Activated CD8-positive, alpha-beta memory T cell treated with anti-CD3 and anti-CD28 coated beads for 1 hour (primary cell): ENCODE measurements at places on chromosomes 16 and 17.

DNA sequence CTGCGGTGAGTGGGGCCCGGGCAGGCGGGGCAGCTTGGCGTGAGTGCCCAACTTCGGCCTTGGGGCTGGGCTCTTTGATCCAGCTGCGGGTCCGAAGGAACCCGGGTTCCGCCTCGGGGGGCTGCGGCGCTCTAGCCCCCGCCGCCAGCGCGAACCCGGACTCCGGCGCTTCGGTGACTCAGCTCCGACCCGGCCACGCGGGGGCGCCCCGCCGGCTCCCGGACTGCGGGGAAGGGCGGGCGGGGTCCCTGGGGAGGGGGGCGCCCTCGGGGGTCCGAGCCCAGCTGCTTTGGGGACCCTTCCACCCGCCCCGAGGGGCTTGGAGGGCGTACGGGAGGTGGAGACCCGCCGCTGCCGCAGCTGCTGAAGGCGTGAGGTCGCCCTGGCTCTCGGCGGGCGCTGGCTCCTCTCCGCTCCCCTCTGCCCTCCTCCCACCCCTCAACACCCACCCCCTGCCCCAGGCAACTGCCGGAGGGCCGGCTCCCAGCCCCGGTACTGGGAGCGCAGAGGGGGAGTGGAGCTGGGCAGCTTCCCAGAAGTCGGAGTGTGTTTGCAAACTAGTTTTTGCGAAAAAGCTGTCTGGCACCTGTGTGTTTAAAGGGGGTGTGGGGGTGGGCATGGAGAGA, 516 bp downstream of the CPNE2 start:
- no peak for DNase-seq

DNA sequence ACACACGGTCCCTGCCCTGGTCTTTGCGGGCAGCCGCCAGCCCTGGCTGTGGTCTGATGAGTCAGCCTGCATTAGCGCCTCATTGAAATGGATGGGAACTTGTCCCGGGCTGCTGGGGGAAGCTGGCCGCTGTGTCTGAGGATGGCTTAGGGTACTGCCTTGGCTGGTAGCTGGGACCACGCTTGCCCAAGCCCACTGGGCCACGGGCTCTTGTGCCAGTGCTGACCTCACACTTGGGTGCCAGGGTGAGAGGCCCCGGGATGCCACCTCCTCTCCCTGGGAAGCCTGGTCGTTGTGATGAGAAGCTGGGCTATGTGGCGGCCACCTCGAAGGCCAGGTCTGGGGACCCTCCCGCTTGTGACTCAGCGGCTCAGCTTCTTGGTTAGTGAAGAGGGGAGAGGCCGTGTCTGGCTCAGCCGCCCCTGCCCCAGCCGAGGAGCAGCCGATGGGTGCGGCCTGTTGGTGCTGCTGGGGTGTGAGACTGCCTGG, 10.7 kb downstream of the CACNA1H start:
- no peak for DNase-seq

- DNase-seq, result no peak
Observed at GRCh38 chr17:6554342-6554741, 2.0 kb downstream of the PITPNM3 start.

DNA sequence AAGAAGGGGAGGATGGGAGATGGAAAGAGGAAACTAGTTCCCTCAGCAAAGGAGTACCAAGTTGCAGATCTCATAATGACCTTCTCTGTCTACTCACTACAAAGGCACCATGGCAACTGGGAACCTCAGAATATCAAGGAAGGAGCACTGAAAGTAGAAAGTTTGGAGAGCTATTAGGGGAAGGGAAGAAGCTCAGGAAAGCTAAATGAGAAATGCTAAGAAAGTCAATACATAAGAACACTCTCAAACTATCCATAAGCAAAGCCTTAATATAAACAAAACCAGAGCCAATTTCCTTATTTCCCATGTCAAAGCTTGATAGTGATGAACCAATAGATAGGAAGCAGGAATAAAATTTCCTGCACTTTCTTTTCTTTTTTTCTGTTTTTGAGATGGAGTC, 57.9 kb upstream of the C17orf78 start:
- DNase-seq, result no peak

DNA sequence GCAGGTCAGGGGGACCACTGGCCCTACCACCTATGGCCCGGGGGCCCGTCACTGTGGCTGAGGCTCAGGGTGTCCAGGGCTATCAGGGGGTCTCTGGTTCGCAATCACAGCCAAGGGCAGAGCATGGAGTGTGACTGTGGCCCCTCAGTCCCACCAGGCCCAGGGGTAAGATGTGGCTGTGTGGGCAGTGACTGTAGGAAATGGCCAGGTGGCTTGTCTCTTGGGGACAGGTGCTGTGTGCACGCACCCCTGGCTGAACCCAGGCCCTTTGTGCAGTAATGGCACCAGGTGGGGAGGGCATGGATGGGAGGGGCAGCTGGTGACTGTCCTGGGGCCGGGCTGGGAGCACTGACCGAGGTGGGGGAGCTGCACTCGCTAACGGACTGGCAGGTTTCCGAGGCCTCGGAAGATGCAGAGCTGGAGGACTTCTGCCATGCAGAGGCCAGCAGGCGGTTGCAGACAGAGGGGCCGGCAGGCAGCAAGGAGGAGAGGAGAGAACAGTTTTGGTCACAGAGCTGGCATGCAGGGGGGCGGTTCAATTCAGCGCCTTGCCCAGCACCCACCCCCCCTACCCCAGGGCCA, 18.8 kb downstream of the IL34 start:
- no peak for DNase-seq

DNA sequence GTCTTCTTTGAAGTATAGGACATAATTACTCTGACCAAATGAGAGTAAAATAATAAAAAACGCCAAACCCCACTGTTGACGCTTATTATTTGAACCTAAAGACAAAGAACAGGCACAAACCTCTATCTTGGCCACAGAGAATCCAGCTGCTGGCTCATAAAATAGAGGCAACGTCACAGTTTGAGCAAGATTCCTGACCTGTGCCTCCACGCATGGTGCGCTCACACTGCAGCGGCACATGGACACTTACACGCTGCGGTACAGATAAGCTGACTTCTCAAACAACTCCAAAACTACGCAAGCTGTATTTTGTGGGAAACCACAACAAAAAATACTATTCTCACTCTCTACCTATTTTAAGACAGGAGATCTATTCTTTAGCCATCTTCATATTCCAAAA, 38.8 kb upstream of the TRAP1 start:
- no peak for DNase-seq

GRCh38 chr16:27228621-27229501, 25.5 kb downstream of the KDM8 start:
- DNase-seq, result no peak

- DNase-seq, result no peak
Observed at GRCh38 chr16:29876217-29876593, 13.2 kb upstream of the CDIPT start.

GRCh38 chr16:58086381-58087208, 42.6 kb downstream of the CFAP20 start:
- no peak for DNase-seq

DNA sequence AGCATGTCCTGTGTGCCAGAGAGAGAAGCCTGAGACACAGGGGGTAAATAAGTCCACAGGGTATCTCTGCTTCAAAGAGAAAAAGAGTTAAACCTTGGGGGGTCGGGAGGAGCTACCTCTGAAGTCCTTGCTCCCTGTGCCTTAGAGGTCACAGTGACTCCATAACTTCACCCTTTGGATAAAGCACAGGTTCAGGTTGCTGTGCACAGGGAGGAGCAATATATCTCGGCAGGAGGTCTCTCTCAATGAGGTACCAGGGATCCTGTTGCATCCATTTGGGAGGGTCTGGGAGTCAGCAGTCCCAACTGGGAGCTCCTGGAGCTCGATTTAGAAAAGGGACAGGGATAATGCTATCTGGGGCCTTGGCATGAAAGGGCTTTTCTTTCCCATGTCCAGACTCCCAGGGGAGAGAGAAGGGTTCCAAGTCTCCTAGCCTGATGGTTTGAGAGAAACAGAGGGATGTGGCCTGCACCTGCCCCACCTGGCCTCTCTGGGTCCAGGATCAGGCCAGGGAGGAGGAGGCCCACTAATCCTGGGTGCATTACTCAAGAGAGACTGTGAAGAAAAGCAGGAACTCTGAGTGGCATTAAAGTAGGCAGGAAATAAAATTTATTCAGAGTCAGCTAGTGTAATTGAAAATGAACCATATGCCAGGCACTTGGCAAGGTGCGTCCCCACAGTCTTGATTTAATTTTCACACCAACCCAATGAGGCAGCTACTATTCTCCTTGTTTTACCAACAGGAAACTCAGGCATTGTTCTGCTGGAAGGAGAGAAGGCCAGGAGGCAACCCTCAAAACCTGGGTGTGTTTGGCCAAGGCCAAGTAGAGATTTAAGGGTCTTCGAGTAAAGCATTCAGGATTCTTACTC, 40.7 kb downstream of the CUEDC1 start:
- no peak for DNase-seq

GRCh38 chr16:49849037-49849753, 6.7 kb downstream of the ZNF423 start:
- no peak for DNase-seq

GRCh38 chr16:1963806-1964505, 670 bp downstream of the RPS2 start:
- no peak for DNase-seq

DNA sequence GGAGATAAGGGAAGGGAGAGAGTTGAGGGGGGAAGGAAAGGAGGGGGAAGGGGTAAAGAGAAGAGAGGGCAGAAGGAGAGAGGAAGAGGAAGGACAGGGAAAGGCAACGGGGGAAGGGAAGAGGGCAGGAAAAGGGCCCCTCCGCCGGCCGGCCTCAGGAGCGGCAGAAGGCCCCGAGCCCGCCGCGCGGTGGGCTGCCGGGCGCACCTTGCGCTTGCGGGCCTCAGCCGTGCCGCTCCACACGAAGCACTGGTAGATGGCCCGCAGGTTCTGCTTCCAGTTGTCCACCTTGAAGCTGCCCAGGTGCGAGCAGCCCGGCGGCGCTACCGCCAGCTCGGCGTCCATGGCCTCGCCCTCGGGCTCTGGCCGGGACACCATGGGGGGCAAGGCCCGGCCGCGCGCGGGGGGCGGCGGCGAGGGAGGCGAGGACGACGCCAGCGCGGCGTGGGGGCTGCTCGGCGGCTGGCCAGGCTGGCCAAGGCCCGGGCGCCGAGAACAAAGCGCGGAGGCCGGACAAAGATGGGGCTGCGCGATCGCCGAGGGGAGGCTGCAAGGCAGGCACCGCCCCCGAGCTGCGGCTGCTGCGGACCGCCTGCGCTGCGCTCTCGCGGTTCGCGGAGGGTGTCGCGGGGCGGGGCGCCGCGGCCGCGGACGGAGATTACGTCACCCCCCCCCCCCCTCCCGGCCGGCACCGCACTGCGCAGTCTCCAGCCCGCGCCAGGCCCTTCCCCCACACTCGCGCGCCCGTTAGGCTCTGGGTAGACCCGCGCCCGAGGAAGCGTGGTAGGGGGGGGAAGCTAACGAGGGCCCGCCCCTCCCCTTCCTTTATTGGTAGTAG, at the start of gene USP22:
USP22 (minus strand) TSS at position 554 of the 838 bp plus-strand sequence; CDS start at position 378, 176 bp downstream.
- DNase-seq, result no peak

DNA sequence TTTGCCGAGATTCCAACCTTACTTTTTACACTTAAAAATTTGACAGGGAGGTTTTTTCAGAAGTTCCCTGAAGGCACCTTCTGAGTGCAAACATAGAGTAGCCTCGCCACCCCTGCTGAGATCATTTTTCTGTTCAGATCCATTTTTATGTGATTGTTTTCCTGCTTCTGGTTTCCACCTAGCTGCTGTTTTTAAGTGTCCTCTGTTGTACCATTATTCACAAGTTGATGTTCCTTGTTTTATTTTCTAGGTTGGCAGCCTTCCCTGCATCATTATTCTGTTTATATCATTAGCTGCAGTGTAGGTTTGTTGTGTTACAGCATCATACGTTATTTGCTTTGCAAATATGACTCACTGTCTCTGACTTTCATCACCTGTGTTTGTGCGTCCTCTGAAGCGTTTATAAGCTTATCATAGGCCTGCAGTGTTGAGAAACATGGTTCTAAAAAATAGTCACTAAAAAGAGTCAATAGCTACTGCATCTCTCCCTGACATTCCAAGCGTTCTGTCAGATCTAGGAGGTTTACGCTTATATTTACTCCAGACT, 116.9 kb upstream of the CLEC3A start:
- DNase-seq, result no peak

GRCh38 chr17:10126616-10127501, 71.5 kb downstream of the GAS7 start:
- no peak for DNase-seq

- no peak for DNase-seq
Observed at GRCh38 chr17:4010754-4011153, 46.5 kb upstream of the ATP2A3 start.

GRCh38 chr16:87074641-87075318, 242.4 kb downstream of the C16orf95 start:
- no peak for DNase-seq

GRCh38 chr16:84380405-84380804, 12.1 kb downstream of the ATP2C2 start:
- DNase-seq, result no peak

DNA sequence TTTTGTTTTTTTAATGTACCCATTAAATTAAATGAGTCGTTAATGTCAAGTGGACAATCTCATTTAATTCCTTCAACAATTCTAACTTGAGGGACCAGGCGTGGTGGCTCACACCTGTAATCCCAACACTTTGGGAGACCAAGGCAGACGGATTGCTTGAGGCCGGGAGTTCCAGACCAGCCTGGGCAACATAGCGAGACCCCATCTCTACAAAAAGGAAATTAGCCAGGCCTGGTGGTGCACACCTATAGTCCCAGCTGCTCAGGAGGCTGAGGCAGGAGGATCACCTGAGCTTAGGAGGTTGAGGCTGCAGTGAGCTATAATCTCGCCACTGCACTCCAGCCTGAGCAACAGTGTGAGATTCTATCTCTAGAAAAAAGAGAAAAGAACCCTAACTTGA, 20.7 kb upstream of the GSG1L start:
- no peak for DNase-seq

GRCh38 chr16:85616607-85617321, 3.6 kb downstream of the GSE1 start:
- no peak for DNase-seq

DNA sequence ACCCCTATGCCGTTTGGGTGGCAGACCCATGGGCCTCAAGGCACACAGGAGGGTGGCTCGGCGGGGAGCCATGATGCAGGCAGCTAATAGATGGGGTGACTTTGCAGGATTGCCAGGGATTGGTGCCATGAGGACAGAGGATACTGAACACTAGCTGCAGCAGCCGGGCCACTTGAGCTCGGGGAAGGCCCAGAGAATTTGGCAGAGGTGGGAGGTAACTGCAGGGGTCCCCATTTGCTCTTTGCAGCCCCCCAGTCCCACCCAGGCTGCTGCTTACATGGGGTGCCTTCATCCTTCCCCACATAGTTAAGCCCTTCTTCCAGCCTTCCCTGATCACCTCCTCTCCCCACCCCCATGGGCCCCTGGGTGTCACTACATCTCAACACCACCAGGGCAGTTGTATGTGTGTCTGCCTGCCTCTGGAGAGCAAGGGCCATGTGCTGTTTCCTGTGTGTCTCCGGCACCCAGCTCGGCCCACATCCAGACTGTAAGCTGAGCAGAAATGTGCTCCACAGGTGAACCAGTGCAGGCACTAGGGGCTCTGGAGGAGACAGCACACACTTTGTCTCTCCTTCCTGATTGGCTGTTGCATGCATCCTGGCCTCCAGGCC, 52.0 kb downstream of the SREBF1 start:
- DNase-seq, result no peak
